ENCODE measurements at places on chromosomes 1 and 21. TPM values are rescaled to one million over a fixed set of nuclear protein-coding genes. Genes with fewer than 3 reads are reported as not detected.

The LRRC3 gene
- total RNA-seq, result 2.4 TPM

The RIPK4 gene
- total RNA-seq, result 15.6 TPM

The GUCA2A gene
- total RNA-seq, result not detected

The SAMD13 gene
- 5.9 TPM for total RNA-seq

The RIMS3 gene
- 1.7 TPM for total RNA-seq

The NBPF8 gene
- total RNA-seq, result 11.7 TPM

The PDC gene
- total RNA-seq, result not detected

DNA sequence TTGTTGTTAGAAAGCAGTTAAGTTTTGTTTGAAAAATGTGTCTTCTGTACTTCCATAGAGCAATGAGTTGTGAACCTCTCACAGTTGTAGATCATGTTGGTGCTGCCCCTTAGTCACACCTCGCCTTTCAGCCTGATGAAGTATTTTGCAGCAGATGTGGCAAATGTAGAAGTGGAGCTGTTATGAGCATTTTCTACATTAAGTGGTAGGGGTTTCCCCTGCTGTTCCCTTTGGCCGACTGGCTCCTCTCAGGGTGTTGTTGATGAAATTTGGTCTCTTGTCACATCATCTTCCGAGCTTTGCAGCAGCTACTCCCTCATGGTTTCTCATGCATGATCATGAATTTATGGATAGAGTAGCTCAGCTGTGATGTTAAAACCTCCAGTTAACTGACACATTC lies 33.6 kb upstream of the DENND1B start:
- DNase-seq, result no peak

DNA sequence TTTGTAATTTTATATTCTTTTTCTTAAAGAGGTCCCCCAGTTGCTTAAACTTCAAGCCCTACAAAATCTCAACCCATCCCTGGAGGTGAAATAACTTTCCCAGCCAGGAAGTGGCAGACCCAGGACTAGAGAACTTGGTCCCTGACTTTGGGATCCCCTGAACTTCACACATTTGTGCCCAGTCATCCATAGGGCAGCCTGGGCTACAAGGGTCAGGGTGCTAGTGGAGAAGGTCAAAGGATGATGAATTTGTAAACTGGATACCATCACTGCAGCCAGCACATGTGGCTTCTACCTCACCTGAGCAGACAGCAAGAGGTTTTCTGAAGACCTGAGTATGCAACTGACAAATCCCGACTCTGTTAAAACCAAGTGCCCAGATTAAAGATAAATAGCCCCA lies 31.4 kb downstream of the HIVEP3 start:
- DNase-seq, result no peak

DNA sequence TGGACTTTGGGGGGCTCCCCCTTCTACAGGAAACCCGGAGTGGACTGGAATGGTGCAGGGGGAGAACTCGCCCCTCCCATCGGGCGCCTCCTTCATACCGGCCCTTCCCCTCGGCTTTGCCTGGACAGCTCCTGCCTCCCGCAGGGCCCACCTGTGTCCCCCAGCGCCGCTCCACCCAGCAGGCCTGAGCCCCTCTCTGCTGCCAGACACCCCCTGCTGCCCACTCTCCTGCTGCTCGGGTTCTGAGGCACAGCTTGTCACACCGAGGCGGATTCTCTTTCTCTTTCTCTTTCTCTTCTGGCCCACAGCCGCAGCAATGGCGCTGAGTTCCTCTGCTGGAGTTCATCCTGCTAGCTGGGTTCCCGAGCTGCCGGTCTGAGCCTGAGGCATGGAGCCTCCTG lies at the start of gene TNFRSF14:
Gene TNFRSF14, plus strand, starts transcription at position 95 of the 401 bp plus-strand sequence. Its CDS starts 294 bp downstream, at position 389.
- peak; percentile 60 for DNase-seq

- DNase-seq, result peak; percentile 8
Measured at GRCh38 chr1:97138515-97139032, 417.0 kb downstream of the PTBP2 start.

DNA sequence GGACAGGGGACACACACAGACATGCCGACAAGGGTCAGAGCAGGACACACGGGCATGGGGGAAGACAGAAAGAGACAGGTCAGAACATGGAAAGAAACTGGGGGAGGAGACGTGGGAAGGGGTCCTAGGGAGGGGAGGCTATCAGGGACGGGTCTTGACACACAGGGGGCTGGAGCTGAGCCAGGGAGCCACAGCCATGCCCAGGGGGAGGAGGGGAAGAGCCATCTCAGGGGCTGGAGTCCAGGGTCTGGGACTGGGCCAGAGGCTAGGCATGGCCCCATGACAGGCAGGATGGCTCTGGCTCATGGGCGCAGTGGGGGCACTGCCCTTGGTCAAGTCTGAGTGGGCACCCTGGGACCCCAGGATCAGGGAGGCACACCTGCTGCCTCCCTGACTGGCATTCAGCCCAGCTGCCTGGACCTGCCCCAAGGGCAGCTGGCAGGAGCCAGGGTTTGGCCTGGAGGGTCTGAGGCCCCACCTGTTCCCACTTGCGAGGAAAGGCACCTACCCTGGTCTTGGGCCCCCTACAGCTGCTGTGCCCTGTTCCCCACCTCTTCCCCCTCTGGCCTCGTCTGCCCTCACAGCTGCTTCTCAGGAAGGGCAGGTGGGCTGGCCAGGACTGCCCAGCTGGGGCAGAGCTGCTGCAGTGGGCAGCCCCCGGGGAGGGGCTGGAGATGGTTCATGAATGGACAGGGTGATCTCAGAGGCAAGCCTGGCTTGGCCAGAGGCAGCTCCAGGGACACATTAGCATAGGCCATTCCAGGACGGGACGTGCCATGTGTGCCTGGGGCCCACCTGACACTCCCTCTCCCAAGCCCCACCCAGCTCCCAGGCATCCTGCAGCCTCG lies 42.9 kb downstream of the HSPG2 start:
- DNase-seq, result peak; percentile 75

- no peak for DNase-seq
Measured at GRCh38 chr1:34627465-34628240, 127.2 kb upstream of the GJB5 start.

DNA sequence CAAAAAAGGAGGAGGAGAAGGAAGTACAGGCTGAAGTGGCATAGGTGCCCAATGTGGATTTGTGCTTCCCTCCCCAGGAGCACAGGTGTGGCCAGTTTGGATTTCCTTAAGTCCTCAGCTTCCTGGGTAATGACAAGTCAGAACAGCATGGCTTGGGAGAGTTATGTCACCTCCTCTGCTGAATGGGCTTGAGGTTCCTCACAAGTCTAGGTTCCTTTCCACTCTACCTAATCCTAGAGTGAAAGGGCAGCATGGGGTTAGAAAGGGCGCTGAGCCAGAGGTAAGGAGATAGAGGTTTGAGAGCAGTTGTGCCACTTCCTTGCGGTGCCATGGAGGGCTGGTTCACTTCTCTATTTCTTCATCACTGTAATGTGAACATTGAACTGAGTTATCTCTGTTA lies 35.5 kb upstream of the IL20 start:
- no peak for DNase-seq

DNA sequence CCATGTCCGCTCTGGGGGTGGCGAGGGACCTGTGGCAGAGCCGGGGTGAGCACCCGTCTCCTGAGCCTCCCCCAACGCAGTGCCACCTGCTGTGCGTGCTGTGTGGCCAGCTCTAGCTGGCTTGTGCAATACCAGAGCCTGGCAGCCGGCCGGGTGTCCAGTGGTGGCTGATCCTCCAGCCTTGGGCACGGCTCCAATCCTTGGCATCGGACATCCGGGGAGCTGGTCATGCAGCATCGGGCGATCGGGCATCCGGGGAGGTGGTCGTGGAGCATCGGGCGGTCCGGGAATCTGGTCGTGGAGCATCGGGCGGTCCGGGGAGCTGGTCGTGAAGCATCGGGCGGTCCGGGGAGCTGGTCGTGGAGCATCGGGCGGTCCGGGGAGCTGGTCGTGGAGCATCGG lies 8.1 kb downstream of the SLX9 start:
- no peak for DNase-seq

- DNase-seq, result no peak
Measured at GRCh38 chr1:236532850-236533249, 9.1 kb downstream of the LGALS8 start.

DNA sequence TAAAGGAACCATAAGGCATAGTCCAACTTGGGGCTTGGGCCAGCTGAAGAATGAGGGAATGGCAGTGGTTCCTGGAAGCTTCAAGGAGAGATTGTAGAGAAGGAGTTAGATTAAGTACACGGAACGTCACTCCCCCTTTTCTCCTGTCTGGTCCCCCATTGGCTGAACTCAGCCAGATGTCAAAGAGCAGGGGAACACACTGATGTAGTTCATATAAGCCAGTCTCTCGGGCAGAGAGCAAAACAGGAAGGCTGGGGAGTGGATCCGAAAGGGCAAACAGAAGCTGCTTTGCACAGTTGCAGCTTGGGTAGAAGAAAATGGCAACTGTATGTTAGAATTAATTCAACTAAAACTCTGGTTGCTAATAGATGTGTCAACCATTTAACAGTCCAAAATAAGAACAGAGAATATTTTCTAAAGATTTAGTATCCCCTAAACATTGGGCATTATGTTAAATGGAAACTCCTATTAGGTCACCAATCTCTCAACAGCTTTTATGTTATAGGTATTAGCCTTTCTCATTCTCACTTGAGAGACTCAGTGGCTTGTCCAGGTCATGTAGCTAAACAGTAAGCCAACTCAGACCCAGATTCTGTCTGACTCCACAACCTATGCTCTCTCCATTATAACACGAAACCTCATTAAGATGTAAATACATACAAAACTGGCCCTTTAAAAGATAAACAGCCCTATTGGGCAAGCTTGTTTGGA lies 600.7 kb upstream of the USP24 start:
- DNase-seq, result no peak

DNA sequence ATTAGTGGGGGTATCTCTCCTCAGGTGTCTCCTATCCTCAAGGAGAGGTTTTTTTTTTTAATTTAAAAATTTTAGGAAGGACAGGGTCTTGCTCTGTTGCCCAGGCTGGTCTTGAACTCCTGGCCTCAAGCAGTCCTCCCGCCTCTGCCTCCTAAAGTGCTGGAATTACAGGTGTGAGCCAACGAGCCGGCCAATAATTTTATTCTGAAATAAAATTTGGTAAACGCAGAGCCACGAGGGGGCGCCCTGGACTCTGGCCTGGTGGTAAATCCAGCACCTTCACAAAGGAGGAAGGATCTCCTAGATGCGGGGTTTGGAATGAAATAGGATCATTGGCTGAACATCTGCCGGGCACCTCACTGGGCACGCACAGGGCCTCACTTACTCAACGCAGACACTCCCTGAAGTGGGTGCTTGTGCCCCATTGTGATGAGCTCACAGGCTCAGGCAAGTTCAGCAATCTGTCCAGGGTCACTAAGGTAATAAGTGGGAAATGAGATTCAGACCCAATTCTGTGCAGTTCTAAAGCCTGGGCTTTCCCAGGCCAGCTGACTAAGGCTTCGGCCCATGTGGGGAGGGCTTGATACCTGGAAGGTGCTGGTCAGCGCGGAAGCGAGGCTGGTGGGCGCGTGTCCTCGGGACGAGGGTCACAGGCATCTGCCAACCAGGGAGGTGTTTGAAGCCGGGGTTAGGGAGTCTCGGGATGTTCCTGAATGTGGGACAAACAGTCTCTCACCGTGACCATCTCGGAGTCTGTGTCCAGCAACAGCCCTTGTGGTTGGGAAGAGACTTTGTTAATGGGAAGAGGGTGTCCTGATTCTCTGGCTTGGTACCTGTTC lies 32.7 kb upstream of the ETV3 start:
- DNase-seq, result peak; percentile 28

DNA sequence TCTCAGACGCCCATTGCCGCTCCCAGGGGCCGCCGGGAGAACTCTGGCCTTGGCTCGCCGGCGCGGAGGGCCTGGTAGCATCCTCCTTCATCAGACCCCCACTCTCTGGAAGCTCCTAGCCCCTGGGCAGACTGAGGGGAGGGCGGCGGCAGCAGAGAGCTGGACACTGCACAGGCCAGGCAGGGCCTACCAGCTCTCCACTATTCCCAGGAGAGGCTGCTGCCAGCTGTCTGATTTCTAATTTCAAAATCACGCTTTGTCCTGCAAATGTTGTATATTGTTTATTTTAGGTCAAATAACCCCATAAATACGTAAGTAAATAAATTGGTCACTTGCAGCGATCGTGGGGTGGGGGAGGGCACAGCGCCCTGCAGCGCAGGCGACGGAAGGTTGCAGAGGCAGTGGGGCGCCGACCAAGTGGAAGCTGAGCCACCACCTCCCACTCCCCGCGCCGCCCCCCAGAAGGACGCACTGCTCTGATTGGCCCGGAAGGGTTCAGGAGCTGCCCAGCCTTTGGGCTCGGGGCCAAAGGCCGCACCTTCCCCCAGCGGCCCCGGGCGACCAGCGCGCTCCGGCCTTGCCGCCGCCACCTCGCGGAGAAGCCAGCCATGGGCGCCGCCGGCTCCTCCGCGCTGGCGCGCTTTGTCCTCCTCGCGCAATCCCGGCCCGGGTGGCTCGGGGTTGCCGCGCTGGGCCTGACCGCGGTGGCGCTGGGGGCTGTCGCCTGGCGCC lies at the start of gene MTARC1:
Gene MTARC1, plus strand, starts transcription at position 577 of the 732 bp plus-strand sequence. Its CDS starts 32 bp downstream, at position 609.
- peak; percentile 85 for DNase-seq

DNA sequence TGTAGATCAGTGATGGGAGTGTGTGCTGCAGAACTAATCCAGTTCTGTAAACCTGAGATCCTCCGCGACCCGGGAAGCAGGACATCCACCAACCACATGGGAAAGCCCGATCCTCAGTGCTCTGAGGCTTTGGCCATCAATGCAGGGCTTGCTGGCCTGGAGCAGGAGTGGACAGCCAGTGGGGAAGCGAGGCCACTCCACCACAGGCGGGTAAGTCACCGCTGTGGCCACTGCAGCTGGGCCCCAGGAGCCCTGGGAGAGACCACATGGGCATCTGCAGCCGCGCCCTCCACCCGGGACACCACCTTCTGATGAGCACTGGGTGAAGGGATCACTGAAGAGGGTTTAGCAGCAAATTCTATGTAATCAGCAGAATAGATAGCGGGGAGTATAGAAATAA lies 811 bp downstream of the KRTAP12-1 start:
- DNase-seq, result no peak

Measured in tongue (tissue), 3 donors.